DMS153 (cell line): ENCODE measurements at places on chromosomes 1 and 21.

DNA sequence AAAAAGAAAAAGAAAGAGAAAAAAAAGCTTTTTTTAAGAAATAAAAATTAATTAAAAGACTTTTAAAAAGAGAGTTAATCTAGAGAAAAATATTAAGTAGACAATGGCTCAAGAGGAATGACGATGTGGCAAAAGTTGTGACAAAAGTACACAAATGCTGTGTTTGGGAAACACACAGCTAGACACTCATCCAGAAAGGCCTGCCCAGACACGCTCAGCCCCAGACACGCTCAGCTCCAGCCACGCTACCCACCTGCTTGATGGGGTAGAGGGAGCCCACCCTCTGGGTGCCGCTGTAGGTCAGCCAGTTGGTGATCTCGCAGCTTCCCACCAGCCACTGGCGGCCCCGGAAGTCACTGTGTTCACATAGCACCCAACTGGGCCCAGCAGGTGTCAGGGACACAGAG, 10.2 kb downstream of the CD52 start:
- DNase-seq = peak; percentile 85

GRCh38 chr1:150543500-150544143, 5.6 kb upstream of the ADAMTSL4 start:
- DNase-seq = peak; percentile 97

GRCh38 chr21:27570306-27570868, 603.5 kb upstream of the ADAMTS5 start:
- no peak for DNase-seq

DNA sequence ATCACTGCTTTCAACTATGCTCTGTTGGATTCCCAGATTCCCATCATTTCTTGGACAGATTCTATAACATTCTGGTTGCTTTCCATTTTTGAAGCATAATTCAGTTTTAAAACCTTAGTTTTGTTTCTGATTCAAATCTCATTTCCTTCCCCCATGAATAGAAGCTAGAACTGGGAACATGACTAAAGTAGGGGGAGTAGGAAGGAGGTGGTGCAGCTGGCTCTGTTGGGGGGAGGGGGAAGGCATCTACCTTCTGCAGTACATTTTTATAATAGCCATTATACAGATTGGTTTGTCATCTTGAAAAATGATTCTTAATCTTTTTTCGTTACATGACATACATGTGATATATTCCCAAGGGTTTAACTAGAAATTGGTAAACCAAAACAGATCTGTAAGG, 48.1 kb downstream of the SMG7 start:
- DNase-seq = no peak

- no peak for DNase-seq
Measured at GRCh38 chr1:90502194-90502593, 214.9 kb downstream of the BARHL2 start.

DNA sequence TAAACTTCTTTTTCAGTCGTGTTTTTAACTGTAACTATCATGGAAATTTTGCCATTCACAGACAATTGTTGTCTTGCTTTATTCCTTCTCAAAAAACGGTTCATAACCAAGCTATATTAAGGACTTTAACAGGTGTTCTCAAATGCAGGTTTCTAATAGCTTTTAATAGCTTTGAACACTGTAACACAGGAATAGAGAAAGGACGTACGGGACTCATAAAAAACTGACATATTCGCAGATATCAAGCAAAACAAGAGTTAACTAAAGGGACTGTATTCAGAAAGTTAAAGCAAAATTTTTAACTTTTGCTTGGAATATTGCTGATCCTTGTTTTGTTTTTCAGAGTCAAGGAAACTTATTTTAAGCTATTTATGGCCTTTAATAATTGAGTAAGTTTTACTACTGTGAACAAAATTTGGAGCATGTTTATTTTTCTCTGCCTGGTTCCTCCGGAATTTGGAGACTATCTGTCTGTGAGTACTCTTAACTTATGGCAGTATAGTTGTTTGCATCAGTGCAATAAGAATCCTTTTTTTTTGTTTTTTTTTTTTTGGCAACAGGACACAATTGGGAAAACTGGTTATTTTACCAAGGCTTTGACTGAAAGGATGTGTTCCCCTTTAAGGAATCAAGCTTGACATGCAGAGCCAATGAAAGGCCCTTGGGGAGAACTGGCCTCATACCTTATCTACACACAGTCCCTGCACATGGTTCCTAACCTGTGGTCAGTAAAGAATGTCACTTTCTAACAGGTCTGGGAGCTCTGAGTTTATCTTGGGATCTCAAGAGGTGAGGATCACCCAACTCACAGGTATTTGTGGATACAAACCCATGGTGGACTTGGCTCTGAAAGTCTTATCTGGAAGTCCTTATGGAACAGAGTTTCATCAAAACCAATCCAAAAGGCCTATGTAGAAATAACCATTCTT, 5.8 kb upstream of the CD46 start:
- DNase-seq = no peak

DNA sequence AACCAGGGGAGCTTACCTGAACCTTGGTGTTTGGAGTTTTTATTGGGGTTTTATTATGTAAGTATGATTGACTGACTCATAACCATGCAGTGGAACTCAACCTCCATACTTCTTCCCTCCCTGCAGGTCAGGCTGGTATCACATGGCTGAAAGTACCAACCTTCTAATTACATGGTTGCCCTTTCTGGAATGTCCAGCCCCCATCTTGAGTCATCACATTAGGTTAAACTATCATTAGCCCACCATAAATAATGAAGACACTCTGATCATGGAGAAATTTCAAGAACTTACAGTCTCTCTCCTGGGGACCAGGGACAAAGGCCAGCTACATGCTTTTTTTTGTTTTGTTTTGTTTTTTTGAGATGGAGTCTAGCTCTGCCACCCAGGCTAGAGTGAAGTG, 19.2 kb upstream of the DPH5 start:
- DNase-seq = no peak

- no peak for DNase-seq
Measured at GRCh38 chr1:77400781-77401180, 119.0 kb downstream of the AK5 start.

DNA sequence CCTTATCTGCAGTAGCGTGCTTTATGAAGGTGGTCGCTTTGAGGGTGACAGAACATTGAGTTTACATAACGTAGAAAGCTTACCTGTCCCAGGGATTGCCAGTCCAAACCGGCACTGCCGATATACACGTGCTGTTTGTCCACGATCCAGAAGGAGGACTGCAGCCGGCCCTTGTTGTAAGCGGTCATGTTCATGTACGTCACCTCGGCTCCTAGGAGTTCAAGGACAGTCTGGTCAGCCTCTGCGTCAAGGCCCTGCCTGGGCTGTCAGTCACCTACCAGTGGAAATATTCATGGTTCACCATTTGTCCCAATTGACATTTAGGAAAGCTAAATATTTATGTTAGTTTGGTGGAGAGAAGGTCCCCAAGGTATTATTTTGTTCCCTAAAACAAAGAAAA, 221.0 kb upstream of the MAP1LC3C start:
- DNase-seq = no peak

DNA sequence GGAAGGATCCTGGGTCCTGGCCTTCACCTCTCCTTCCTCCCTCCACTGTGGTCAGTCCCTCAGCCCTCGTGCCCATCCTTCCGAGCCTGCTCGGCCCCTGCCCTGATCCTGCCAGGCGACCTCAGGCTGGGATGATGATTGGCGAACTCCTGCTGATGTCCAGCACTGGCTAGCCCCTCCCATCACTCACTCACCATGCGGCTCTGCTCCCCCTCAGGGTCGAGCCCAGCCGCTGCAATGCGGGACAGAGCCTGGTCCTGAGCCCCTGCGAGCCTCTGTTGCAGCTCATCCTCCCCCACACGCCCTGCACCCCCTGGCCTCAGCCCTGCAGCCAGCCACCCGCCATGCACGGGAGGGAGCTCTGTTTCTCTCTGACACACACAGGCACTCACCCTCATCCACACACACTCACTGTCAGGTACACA, 100.2 kb downstream of the DMRTB1 start:
- DNase-seq = no peak

DNA sequence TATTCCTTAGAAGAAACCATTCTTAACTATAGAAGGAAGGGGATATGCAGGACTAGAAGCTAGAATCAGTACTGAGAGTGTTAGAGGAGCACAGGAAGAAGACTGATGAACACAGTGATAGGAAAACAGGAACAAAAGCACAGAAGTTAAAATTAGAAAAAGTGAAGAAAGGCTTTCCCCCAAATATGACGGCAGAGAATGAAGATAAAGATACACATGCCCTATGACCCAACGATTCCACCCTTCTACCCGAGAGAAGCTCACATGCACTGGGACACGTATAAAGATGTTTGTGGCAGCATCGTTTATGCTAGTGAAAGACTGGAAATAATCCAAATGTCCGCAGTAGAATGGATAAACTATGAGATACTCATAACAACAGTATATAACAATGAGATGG, 74.2 kb downstream of the DTL start:
- no peak for DNase-seq

GRCh38 chr1:50971748-50972305, 1.8 kb downstream of the CDKN2C start:
- no peak for DNase-seq

- no peak for DNase-seq
Measured at GRCh38 chr1:112533029-112533428, 24.3 kb downstream of the WNT2B start.

DNA sequence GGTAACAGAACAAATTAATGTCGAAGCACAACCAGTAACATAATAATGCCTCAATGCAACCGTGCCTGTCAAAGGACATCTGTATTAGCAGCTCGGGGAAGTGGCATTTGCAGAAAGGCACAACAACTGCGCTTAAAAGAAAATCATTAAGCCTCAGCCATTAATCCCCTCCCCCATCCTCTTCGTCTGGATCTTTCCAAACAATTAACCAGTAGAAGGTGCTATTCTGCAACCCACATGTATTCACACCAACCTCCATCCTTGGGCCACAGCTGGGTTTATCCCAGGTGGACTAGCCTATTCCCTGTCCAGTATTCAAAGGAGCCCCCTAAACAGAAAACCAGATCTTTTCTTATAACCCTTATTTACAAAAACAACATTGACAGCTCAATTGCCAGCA, 2.6 kb downstream of the RERE start:
- DNase-seq = peak; percentile 63

GRCh38 chr1:193438771-193439170, 252.4 kb upstream of the B3GALT2 start:
- no peak for DNase-seq

DNA sequence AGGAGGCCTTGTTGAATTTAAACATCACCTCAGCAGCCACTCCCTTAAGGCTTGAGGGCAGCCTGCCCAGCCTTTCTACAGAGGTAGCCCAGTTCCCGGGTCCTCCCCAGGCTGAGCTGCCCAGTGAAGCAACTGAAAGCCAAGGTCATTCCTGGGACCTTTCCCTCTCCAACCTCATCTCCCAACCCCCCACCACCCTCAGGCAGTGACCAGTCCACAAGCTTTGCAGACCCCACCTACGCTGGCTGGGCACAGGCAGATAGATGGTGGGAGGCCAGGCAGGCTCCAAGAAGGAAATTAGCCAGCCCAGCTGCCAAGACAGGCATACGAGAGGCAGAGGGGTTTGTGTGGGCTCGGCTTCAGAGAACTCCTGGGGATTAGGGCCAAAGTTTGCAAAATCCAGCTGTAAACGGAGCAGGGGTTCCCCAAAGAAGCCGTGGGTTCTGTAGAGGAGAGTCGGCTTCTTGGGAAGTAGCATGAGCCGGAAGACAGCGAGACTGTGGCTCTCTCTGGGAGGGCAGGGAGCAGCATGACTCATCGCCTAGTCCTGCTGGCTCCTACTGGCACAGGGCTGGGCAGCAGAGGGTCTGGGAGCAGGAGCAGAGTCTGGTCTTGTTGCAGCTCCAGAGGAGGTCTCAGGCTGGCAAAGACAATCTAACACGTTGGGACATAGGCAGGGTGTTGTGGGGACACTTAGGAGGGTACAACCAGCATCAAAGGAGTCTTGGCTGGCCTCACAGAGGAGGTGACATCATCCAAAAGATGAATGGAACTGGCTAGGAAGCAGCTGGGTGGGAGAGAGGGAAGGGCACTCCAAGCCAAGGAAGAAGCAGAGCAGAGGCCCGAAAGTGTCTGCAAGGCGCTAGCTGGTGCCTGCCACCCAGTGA, 2.8 kb upstream of the ZC3H12A start:
- peak; percentile 39 for DNase-seq

DNA sequence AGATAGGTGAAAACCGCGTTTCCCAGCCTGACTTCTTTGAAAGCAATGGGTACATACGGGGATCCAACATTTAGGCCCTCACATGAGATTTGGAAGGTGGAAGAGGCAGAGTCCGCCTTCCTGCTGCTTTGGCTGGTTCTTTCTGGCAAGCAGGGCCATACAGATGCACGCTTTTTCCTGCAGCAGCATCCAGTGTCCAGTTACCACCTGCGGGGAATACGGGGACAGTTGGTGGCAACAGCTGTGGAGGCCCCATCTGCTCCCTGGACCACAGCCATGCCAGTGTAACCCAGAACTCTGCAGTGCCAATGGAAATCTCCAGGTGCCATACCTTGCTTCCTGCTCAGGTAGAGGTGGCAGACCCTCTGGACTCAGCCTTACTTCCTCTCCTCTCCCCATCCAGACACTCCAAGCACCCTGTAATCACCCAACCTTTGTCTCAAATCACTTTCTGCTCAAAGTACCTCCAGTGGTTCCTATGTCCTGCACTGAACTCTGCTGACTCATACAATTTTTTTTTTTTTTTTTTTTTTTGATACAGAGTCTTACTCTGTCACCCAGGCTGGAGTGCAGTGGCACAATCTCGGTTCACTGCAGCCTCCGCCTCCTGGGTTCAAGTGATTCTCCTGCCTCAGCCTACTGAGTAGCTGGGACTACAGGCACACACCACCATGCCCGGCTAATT, 68.3 kb downstream of the SLC16A1 start:
- no peak for DNase-seq

- DNase-seq = no peak
Measured at GRCh38 chr1:86430376-86430775, 6.4 kb downstream of the CLCA2 start.

- DNase-seq = no peak
Measured at GRCh38 chr1:199152676-199153075, 513.8 kb downstream of the PTPRC start.

DNA sequence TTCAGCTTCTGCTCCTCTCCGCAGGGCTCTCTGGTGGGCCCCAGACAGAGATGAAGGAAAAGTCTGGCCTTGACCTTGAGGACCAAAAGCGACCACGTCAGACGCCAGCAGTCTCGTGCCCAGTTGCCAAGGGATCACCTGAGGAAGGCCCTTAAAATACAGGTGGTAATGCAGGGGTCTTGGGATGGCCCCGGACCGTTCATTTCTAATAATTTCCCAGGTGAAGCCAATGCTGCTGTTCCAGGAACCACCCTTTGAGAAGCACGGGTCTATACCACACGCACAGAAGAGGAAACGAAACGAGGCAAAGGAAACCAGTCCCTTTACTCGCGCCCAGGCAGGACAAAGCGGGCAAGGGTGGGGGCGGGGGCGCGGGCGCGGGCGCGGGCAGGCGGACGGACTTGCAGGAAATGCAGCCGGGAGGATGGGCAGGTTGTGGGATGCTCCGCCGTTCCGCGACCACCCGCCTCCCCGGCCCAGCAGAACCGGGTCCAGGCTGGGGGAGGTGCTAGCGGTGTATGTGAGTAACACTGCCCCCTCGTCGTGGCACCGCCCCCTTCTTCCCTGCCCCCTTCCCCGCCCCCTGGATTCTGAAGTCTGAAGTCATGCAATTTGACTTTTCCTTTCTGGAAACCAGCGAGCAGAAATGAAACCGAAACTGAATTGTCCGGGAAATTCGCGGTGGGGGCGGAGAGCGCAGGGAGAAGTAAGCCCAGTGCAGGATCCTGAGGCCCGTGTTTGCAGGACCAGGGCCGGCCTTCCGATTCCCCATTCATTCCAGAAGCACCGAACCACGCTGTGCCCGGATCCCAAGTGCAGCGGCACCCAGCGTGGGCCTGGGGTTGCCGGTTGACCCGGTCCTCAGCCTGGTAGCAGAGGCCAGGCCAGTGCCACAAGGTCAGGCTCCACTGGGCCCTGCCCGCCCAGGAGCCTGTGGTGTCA, 5.8 kb upstream of the MX1 start:
- DNase-seq = peak; percentile 60

GRCh38 chr1:198967566-198967965, 328.7 kb downstream of the PTPRC start:
- DNase-seq = no peak
